ENCODE measurements at places on chromosomes 6 and 20. TPM values are rescaled to one million over a fixed set of nuclear protein-coding genes. Genes with fewer than 3 reads are reported as not detected.

- no peak overlapping the region for H3K27ac ChIP-seq
- no peaks in the 10 kb centered on the region for H3K36me3 ChIP-seq
- no peak for DNase-seq
- H3K4me3 ChIP-seq: no peak overlapping the region
- H3K4me1 ChIP-seq: peaks cover 3% of the 10 kb centered on the region
These were observed 350.9 kb upstream of the HSF2 start for GRCh38 chr6:122048570-122048969.

PABPC1L gene
- total RNA-seq: 31.2 TPM

MDFI gene
- 8.3 TPM for total RNA-seq

FAM217B gene
- total RNA-seq: 9.4 TPM
